ENCODE measurements at places on chromosomes 13 and 19.

DNA sequence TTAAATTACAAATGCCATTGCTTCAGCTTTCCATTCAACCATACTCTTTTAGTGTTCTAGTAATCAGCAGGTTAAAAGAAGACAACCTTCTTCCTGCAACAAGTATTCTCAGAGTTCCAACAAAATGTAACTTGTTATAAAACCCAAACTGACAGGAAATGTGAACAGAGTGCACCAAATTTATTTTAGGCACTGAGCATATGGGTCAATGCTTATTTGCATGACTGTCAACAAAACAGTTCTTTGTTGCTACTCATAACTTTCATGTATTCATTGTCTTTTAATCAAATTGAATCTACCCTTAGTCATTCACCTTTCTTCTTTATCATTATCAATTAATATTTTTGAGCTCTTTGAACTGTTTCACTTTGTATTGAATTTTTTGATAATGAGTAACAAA, 554.1 kb downstream of the DACH1 start:
- DNase-seq: no peak

DNA sequence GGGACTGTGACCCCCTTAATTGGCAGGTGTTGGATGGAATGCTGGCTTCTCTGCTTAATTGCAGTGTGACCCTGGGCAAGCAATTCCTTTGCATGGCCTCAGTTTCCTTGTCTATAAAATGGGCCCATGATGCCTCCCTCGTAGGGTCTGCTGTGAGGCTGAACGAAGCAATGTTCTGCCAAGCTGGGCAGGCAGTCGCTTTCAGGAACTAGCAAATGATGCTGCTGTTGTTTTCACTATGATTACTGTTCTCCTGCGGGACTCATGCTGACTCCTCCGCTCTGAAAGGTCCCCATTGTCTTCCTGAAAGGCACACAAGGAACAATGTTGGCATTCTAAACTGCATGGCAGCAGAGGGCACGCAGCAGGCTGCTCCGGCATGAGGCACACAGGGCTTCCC, 6.8 kb downstream of the BICRA start:
- no peak for DNase-seq

DNA sequence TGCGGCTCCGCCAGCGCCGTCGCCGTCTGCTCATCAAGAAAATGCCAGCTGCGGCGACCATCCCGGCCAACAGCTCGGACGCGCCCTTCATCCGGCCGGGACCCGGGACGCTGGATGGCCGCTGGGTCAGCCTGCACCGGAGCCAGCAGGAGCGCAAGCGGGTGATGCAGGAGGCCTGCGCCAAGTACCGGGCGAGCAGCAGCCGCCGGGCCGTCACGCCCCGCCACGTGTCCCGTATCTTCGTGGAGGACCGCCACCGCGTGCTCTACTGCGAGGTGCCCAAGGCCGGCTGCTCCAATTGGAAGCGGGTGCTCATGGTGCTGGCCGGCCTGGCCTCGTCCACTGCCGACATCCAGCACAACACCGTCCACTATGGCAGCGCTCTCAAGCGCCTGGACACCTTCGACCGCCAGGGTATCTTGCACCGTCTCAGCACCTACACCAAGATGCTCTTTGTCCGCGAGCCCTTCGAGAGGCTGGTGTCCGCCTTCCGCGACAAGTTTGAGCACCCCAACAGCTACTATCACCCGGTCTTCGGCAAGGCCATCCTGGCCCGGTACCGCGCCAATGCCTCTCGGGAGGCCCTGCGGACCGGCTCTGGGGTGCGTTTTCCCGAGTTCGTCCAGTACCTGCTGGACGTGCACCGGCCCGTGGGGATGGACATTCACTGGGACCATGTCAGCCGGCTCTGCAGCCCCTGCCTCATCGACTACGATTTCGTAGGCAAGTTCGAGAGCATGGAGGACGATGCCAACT, 24.4 kb upstream of the KCTD15 start:
- no peak for DNase-seq

DNA sequence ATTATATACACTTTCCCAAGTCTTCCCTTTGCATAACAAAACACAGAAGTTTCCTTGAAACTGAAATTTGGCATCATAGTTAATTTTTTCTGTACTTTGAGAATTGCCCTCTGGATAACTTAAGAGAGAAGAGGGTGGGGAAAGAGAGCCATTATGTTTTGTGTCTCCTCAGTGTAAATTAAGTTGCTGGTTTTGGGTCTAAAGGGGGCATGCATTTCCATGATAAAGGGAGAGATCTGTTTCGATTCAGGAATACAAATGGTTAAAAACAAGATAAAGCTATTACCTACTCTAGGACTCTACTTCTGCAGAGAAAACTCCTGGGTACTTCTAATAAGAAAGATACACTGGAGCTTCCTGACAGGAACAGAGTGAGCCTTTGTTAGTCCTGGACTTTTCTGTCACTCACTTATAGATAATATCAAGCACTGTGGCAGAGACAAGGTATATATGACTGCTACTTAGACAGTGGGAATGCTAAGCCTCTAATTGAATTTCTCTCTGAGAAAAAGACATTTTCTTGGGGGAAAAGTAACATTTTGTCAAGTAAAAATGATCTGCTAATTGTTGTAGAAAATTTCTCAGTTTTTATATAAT, 142.8 kb upstream of the PCDH9 start:
- no peak for DNase-seq

- DNase-seq: no peak
Measured at GRCh38 chr13:94416454-94417080, 62.9 kb downstream of the DCT start.

- no peak for DNase-seq
Measured at GRCh38 chr13:30224732-30225131, 82.6 kb downstream of the KATNAL1 start.

GRCh38 chr19:55333870-55334269, 5.8 kb upstream of the KMT5C start:
- DNase-seq: no peak

GRCh38 chr19:309206-309565, 18.0 kb upstream of the PLPP2 start:
- no peak for DNase-seq

GRCh38 chr13:46554951-46555350, 2.0 kb downstream of the LRCH1 start:
- DNase-seq: no peak

- no peak for DNase-seq
Measured at GRCh38 chr13:91399189-91400062, 1.0 kb downstream of the GPC5 start.

All from NCI-H2029 (cell line).